ENCODE measurements at places on chromosomes 12 and 14.
A peak's percentile ranks its signal among the peaks of the same experiment; 100 is the strongest.

DNA sequence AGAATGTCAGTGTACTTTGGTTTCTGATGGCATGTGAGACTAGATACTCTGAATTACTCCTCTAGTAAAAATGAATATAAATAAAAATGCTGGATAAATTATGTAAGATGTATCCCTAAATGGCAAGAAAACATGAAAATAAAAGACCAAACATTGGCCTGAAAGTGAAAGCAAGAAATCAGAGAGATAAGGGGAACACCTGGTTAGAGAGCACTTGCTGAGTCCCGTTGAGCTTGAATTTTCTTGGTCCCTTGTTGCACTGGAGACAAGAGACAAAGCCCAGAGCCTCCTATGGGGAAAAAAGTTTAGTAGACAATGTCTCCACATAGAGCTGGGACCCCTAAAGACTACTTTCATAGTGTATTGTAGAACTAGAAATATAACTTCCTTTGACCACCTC is 23.9 kb downstream of the RASSF8 start:
- no peak for DNase-seq

DNA sequence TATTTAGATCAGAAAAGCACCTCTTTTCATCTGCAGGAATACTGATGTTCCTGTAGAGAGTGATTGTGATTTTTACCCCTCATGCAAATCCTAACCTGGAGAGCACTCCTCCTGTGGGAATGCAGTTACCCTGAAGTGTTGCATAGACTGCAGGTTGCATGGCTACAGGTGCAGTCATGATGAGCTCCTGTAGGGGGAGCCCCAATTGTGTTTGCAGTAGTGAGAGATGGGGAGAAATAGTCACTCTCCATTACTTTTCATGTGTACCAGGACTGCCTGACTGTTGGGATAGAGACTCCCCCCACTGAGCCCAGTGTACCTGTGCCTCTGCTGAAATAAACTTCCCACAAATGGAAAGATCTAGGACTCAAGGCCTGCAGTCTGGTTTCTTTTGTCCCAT is 1086.5 kb downstream of the SLC6A15 start:
- peak; percentile 3 for DNase-seq

DNA sequence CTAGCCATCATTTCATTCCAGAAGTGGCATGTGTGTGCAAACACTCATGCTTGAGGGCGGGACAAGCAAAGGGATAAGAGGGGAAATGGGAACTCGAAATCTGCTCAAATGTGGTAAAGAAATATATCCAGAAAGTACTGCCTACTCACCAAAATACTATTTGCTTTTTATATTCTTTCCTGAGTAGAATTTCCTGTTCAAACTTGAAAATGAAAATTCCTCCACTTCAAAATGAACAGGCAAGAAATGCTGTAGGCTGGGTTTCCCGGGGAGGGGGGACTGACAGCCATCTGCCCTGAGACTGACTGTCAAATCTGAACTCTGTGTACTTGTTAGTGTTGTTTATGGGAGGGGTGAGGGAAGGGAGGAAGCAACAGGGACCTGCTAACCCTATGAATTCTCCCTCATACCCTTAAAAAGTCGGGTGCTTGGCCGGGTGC is 34.6 kb downstream of the NTF3 start:
- DNase-seq, result no peak

GRCh38 chr12:112808156-112808555 is 16.6 kb downstream of the RPH3A start:
- DNase-seq, result no peak

GRCh38 chr14:78245238-78245637 is 75.1 kb downstream of the NRXN3 start:
- DNase-seq, result no peak

DNA sequence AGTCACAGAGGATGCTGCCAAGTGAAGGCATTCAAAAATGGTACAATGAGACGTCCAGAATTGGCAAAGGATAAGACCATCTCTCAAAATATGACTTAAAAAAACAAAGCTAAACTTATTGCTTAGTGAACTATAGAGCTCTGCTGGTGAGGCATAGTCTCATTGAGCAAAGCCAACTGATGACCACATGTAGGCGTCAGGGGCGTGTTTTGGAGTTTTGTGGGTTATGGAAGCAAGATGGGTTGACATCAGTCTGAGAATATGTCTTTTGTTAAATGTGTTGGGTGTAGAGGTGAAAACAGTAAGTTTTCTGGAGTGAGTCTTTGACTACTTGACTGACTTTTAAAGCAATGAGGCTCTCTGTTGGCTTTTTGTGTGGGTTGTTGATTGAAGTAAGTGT is 47.2 kb downstream of the ATL1 start:
- DNase-seq, result peak; percentile 56

- DNase-seq, result no peak
Measured at GRCh38 chr14:75452900-75453816, 25.3 kb downstream of the JDP2 start.

DNA sequence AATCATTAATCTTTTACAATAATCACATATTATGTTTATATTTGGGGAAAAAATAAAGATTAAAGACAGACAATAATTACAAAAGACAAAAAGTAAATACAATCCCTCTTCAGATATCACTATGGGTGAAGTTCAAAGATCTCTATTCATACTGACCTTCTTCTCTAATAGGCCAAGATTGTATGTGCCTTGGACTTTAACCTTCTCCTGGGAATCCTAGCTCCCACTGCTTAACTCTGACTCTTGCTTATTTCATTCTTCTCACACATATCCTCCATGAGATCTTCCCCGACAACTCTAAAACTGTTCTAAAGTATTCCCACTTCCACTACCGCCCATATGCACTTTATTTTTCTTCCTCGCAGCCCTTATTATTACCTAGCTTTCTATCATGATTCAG is 83.8 kb downstream of the EEA1 start:
- DNase-seq, result no peak

- no peak for DNase-seq
Measured at GRCh38 chr12:89695100-89695499, 13.5 kb downstream of the ATP2B1 start.

GRCh38 chr12:108634341-108634751 is 652 bp upstream of the SELPLG start:
- peak; percentile 59 for DNase-seq

DNA sequence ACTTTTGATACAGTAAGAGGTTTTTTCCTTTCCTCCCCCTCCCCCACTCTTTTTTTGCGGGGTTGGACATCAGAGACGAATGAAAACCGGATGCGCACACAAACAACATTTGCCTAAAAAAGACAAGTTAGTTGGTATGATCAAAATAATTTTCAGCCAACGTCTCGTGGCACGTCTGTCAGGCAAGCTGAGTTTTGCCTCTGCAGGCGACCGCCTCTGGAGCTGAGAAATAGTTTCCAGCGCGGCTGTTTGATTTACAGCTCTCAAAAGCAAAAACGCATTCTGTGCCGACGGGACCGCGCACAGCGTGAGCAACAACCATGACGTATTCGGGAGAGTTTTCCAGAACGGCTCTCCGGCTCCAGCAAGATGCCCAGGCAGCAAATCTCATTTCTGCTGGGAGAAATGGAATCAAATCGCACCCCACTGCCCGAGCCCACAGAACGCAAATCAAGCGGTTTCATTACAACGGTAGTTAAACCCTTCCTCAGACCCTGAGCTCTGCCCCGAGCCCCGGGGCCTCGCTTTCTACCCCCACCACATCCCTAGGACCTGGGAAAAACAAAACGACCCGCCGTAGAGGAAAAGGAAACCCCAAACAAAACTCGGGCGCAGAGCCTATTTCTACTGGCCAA is 14.2 kb upstream of the CALM1 start:
- peak; percentile 78 for DNase-seq

DNA sequence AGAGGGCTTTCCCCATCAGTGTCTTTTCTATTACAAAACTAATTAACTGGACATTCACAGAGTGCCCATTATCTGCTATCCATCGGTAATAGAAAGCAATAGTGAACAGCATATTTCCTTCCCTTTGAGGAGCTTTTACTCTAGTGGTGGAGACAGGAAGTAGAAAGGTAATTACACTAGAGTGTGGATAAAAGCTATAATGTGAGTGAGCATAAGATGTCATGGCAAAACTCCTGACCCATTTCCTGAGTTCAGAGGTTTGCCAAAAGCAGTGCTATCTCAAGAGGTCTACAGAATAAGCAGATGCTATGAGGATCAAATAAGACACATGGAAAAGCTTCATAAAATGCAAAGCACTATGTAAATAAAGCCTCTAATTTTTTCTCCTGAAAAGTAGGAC is 24.0 kb downstream of the TIMELESS start:
- no peak for DNase-seq

DNA sequence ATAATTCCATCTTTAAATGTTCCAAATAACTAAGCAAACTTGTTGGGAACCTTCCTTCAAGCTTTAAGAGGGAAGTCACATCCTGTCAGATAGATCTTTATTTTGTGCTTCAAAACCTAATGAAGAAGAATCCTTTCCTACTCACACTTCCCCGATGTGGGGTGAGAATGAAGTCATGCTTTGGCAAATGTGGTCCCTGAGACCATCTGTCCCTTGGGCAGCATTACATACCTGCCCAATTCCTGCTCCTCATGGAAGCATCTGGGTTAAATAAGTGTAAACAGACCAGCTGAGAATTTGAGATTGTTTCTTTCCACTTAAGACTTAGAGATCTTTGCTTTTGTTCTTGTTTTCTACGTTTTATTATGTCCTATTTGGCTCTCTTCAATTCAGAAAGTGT is 606.0 kb upstream of the TMEM132C start:
- DNase-seq, result no peak

- DNase-seq, result no peak
Measured at GRCh38 chr12:103561174-103561573, 25.9 kb upstream of the STAB2 start.

- no peak for DNase-seq
Measured at GRCh38 chr14:31026077-31026449, at the start of gene STRN3. TSS of gene STRN3 (minus strand) at chr14:31026379. CDS start at chr14:31026185, 194 bp downstream.

DNA sequence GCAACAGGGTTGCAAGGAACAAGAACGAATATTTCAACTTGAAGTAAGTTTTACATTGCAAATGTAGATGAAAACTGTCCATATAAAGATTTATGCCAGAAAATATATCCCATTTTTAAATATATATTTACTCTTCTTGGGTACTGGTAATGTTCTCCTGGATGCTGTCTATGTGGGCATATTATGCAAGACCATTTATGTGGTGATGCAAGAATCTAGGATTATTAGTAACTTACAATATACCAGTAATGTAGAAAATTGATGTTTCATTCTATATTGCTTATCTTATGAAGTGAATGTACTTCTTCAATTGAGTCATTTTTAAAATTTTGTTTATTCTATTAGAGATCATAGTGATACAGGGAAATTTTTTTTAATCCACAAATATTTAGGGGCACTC is 25.1 kb downstream of the FGFR1OP2 start:
- DNase-seq, result no peak

GRCh38 chr12:58288190-58288589 is 346.8 kb downstream of the ATP23 start:
- DNase-seq, result no peak

DNA sequence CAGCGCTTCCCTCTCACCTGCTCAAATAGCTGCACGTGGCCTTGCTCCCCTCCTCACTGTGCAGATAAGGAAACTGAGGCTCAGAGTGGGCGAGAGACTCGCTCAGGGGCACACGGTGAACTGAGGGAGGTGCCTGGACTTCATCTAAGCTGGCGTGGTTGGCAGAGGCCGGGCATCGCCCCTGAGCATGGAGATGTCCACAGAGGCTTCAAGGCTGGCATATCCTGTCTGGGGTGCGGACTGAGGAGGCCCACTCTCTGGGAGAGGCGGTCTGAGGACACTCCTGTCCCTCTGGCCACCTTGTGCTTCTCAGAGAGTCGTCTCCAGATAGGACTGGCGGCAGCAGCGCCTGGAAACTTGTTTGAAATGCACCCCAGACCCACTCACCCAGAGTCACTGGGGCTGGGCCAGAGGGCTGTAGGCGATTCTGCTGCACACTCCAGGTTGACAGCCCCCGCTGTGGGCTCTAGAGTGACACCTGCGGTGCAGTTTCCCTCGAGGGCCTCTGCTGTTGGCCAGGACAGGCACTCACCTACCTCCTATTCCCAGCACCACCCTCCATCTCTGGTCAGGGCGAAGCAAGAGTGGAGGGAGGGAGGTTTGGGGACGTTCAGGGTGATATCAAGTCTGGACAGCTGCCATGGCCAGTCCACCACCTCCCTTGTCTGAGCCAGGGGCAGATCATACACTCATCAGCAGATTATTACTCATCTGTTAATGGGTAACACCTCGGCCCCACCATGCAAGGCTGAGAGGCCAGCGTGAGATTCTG is 11.2 kb upstream of the LBHD2 start:
- DNase-seq, result no peak

DNA sequence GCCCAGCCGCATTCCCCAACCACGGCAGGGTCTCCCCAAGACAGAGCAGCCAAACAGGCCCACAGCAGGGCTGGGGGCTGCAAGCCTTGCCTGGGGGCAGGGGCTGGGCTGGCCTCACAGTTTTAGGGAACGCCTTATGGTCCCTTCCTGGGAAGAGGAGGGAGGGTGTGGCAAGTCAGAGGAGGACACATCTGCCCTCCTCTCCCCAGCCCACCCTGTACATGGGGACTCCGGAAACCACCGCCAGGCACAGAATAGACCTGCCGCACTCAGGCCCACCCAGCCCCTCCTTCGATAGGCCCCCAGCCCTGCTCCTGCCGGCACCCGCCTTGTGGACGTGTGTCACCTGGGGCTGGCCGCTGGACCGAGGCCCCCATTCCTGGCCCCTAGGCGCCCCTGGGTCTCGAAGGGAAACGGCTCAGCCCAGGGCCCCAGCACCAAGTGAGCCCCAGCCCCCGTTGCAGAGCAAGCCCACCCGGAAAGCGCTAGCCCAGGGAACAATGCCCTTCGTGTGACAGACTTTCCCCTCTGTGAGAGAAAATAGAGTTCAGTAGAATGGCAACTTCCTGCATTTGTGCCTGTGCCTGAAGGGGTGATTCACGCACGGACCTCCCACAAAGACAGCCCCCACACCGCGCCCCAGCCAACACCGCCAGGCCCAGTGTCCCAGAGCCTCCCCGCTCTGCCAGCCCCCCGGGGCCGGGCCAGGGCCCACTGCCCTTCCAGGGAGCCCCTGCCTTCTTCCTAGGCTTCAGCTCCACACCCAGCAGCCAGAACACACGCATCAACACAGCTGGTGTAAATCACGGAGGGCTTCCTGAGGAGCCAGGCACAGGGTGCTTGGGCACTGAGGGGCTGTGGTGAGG is 12.0 kb upstream of the NUDT14 start:
- DNase-seq, result peak; percentile 34

- DNase-seq, result no peak
Measured at GRCh38 chr12:85569261-85569660, 266.9 kb downstream of the RASSF9 start.

DNA sequence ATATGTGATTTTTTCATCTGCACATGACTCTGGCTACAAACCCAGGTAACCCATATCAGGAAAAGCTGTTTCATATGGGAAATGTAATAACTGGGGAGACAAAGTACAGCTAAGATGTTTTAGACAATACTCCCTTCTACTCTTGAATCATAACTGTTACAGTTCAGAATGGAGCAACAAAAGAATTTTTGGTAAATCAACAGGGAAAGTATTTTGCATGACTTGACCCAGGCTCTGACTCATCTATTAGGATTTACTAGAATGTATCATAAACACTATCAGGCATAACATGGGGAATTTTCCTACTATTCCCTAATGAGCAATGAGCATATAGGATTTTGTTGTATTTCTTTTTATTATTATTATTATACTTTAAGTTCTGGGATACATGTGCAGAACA is 553.0 kb downstream of the SLC16A7 start:
- DNase-seq, result no peak
